ENCODE measurements at places on chromosomes 2 and 18. TPM values are rescaled to one million over a fixed set of nuclear protein-coding genes. Genes with fewer than 3 reads are reported as not detected.

TCF4 gene
- total RNA-seq = 37.3 TPM

RTP5 gene
- total RNA-seq = not detected

FRZB gene
- 0.49 TPM for total RNA-seq

DUSP2 gene
- total RNA-seq = 1.0 TPM

INO80C gene
- total RNA-seq = 7.3 TPM

IL36RN gene
- not detected for total RNA-seq

RNU2-63P gene
- not detected for total RNA-seq

PROM2 gene
- total RNA-seq = 0.05 TPM

IL36A gene
- not detected for total RNA-seq

SOCS6 gene
- total RNA-seq = 9.6 TPM

NOL4 gene
- total RNA-seq = 0.06 TPM

MAB21L4 gene
- 1.0 TPM for total RNA-seq

SFT2D3 gene
- 10.0 TPM for total RNA-seq

BCL11A gene
- 29.7 TPM for total RNA-seq

IL1F10 gene
- total RNA-seq = not detected

MALL gene
- not detected for total RNA-seq

RAB31 gene
- total RNA-seq = 7.1 TPM

MATN3 gene
- total RNA-seq = 0.40 TPM

RAX gene
- not detected for total RNA-seq
